Left kidney (tissue), 8 donors: ENCODE measurements at places on chromosomes 1 and 21. TPM values are rescaled to one million over a fixed set of nuclear protein-coding genes. Genes with fewer than 3 reads are reported as not detected.

S100A7 gene
- 0.43 TPM for polyA plus RNA-seq

SRGAP2 gene
- 60.9 TPM for polyA plus RNA-seq

GRCh38 chr1:82273816-82274215 is 473.1 kb downstream of the ADGRL2 start:
- DNase-seq: no peak

GRCh38 chr1:22868331-22868730 is 104.3 kb downstream of the LACTBL1 start:
- no peak for DNase-seq
